A549 treated with AZD2906 at 1 μM for 4 hours (cell line): ENCODE measurements at places on chromosomes 16 and 17. TPM values are rescaled to one million over a fixed set of nuclear protein-coding genes. Genes with fewer than 3 reads are reported as not detected.

The CDRT15 gene
- not detected in 5 replicates for total RNA-seq

The PIK3R6 gene
- total RNA-seq: not detected in 5 replicates

The MT2A gene
- 2,240 to 3,417 TPM (median 2,786 TPM) in 5 replicates for total RNA-seq

The ZNF500 gene
- total RNA-seq: 7.8 to 9.5 TPM (median 8.5 TPM) in 5 replicates

The PTX4 gene
- 0.03 TPM in 1 of 5 replicates, not detected in the others for total RNA-seq

The MYL4 gene
- total RNA-seq: 0.11 to 0.21 TPM in 2 of 5 replicates, not detected in the others

The SHPK gene
- total RNA-seq: 13.7 to 16.9 TPM (median 15.1 TPM) in 5 replicates

The MFSD11 gene
- 19.8 to 21.5 TPM (median 20.3 TPM) in 5 replicates for total RNA-seq

The GPRC5B gene
- 36.5 to 44.6 TPM (median 41.3 TPM) in 5 replicates for total RNA-seq

The KCNG4 gene
- total RNA-seq: not detected in 5 replicates

The CEP131 gene
- 6.5 to 9.7 TPM (median 8.0 TPM) in 5 replicates for total RNA-seq

The PLXDC1 gene
- total RNA-seq: 0.13 to 0.32 TPM (median 0.26 TPM) in 5 replicates

The TUBD1 gene
- total RNA-seq: 9.1 to 10.4 TPM (median 10.0 TPM) in 5 replicates
